ENCODE measurements at places on chromosomes 11 and 22.

DNA sequence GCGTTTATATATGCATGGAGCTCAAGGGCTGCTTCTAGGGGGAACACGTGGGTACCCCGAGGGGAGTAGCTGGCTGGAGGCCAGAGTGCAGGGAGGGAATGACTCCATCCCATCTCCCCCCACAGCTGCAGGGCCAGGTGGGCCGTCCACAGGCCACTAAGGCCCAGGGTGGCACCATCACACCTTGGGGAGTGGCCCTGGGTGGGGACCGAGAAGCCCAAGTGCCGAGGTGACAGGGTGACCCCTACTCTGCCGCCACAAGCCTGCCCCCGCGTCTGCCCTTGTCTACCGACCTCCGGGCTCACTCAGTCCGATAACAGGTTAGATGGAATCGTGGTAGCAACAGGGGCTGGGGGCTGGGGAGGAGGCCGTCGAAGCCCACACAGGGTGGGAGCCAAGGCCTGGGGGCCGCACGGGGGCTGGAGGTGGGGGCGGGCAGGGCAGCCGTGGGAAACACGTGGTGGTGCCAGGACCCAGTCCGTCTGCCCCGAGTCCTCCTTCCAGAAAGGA is 125.7 kb downstream of the KCNQ1OT1 start:
- no peak overlapping the region for H3K27ac ChIP-seq
- no peaks in the 10 kb centered on the region for H3K36me3 ChIP-seq
- no peak for DNase-seq
- no peaks in the 10 kb centered on the region for H3K4me1 ChIP-seq
- H3K4me3 ChIP-seq, result no peak overlapping the region
- no peaks in the 10 kb centered on the region for H3K27me3 ChIP-seq

DNA sequence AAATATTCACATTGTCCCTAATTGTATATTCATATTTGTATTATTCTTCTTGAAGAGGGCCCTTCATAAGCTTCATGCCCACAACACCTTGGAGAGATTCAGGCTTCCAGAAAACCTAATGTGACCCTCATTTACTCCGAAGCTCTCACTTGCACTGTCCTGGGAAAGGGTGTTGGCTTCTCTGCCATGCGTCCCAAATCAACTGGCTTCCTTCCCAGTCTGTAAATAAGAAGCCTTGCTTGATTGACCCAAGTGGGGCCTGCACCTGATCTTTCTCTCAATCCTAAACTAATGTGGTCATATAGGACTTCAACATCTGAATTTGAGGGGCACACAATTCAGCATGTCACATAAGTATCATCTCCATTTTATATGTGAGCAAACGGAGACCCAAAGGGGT is 40.5 kb upstream of the ZBTB16 start:
- no peaks in the 10 kb centered on the region for H3K4me1 ChIP-seq
- no peaks in the 10 kb centered on the region for H3K27me3 ChIP-seq
- no peak for DNase-seq
- no peaks in the 10 kb centered on the region for H3K36me3 ChIP-seq
- H3K27ac ChIP-seq, result no peak overlapping the region

- peak overlapping the region; percentile 21 for H3K27ac ChIP-seq
- no peak for DNase-seq
- H3K36me3 ChIP-seq, result no peaks in the 10 kb centered on the region
- peaks cover 42% of the 10 kb centered on the region for H3K4me1 ChIP-seq
Measured at GRCh38 chr22:36197514-36198146, 4.0 kb downstream of the APOL4 start.

DNA sequence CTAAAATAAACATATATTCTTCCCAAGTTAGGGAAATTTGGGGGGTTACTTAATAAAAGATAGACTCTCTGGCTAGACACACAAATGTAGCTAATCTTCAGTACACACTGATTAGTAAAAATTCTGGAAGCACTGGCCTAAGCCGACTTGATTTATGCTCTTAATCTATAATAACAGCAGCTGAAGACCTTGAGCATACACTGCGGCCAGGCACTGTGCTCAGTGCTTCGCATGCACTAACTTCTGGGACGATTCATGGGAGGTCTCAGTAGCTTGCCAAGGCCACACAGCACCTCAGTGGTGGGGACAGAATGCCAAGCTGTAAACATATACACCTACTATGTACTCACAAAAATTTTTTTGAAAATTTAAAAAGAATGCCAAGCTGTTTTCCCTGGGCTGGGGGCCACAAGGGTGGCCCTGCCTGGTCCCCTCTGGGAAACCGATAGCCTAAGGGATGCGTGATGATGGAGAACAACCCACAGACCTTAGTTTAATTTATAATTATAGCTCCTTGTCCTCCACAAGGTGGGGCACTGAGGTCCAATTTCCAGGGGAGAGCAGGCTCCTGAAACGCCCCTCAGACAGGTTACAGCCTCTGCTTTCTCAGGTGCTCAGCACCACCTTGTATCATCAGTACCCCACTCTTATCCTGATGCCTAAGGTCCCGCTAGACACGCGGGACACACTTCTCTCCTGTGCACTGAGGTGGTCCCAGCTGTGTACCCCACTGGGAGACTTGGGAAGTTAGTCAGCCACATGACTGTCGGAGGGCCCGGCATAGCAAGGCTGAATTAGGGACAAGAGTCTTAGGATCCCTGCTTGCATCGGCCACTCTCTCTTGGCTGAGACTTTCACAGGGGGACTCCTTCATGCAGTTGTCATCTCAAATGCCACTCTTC is 20.1 kb downstream of the SERPIND1 start:
- DNase-seq, result no peak
- H3K4me1 ChIP-seq, result no peaks in the 10 kb centered on the region
- H3K27ac ChIP-seq, result no peak overlapping the region
- no peak overlapping the region for H3K4me3 ChIP-seq

DNA sequence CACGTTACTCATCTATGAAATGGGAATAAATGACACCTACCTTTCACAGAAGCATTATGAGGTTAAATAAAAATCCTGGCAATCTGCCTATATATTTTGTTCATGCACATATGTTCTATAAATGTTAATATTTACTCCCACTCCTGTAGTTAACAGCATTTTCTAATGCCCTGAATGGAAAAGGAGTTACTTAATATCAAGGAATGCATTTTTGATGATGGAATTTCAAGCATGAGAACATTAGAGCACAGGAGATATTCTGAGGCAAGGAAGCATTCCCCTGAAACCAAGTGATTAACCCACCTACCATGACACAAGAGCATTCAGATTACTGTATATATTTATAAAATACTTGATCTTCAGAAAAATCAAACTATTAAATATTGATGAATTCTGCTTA is 102.1 kb downstream of the ARHGAP32 start:
- no peak overlapping the region for H3K4me3 ChIP-seq
- no peak overlapping the region for H3K27ac ChIP-seq
- no peaks in the 10 kb centered on the region for H3K36me3 ChIP-seq
- DNase-seq, result no peak
- H3K27me3 ChIP-seq, result no peaks in the 10 kb centered on the region
- no peaks in the 10 kb centered on the region for H3K4me1 ChIP-seq

DNA sequence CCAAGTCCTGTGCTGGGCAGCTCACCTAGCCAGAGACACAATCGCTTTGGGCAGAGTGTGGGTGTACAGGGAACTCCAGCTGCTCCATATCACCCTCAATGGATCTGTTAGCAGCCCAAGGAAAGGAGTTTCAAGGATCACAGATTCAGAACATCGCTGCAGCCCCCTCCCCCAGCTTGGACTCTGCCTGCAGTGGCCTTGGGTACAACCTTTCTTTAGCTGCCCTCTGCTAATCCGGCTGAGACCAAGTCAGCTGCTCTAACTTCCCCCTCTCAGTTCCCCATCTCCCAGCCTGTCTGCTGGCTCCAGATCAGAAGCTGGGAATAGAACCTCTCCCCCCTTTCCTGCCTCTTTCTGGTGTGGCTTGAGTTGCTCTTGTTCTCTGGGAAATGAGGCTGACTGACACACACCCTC is 1.3 kb downstream of the TMEM86A start:
- H3K4me3 ChIP-seq, result peak overlapping the region; percentile 91
- peak overlapping the region; percentile 87 for H3K27ac ChIP-seq
- H3K4me1 ChIP-seq, result no peaks in the 10 kb centered on the region

DNA sequence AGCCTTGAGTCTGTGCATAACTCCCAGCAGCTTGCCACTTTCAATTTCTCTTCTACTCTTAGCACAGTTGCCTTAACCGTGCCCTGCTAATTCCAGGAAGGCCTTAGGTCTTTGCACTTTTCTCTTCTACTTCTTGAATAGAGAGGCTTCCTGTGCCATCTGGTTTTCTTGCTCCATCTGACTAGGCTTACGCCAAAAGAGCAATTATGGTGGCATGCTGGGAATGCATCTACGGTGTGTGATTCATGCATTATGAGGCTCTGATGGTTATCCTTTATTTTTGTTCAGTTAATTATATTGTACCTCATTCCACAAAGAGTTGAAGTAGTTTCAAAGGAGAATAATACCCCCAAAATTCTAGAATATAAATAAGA is 29.4 kb downstream of the SIK2 start:
- no peak overlapping the region for H3K4me3 ChIP-seq
- no peak for DNase-seq
- no peaks in the 10 kb centered on the region for H3K36me3 ChIP-seq
- no peaks in the 10 kb centered on the region for H3K27me3 ChIP-seq
- H3K4me1 ChIP-seq, result no peaks in the 10 kb centered on the region

- no peak for DNase-seq
- no peaks in the 10 kb centered on the region for H3K36me3 ChIP-seq
Measured at GRCh38 chr11:101277036-101277435, 147.4 kb upstream of the PGR start.

- H3K27me3 ChIP-seq, result no peaks in the 10 kb centered on the region
- H3K36me3 ChIP-seq, result peaks cover 67% of the 10 kb centered on the region
- no peak overlapping the region for H3K27ac ChIP-seq
- no peak overlapping the region for H3K4me3 ChIP-seq
- H3K4me1 ChIP-seq, result peaks cover 14% of the 10 kb centered on the region
Measured at GRCh38 chr22:40412441-40412840, 42.0 kb downstream of the SGSM3 start.

GRCh38 chr22:35478633-35479107 is 62.0 kb upstream of the RASD2 start:
- H3K27ac ChIP-seq, result peak overlapping the region; percentile 49
- H3K4me3 ChIP-seq, result no peak overlapping the region
- H3K27me3 ChIP-seq, result no peaks in the 10 kb centered on the region
- H3K4me1 ChIP-seq, result no peaks in the 10 kb centered on the region

- no peaks in the 10 kb centered on the region for H3K36me3 ChIP-seq
- H3K4me1 ChIP-seq, result peaks cover 71% of the 10 kb centered on the region
- H3K4me3 ChIP-seq, result no peak overlapping the region
- no peak overlapping the region for H3K27ac ChIP-seq
Measured at GRCh38 chr11:68497761-68498160, 37.2 kb downstream of the PPP6R3 start.

DNA sequence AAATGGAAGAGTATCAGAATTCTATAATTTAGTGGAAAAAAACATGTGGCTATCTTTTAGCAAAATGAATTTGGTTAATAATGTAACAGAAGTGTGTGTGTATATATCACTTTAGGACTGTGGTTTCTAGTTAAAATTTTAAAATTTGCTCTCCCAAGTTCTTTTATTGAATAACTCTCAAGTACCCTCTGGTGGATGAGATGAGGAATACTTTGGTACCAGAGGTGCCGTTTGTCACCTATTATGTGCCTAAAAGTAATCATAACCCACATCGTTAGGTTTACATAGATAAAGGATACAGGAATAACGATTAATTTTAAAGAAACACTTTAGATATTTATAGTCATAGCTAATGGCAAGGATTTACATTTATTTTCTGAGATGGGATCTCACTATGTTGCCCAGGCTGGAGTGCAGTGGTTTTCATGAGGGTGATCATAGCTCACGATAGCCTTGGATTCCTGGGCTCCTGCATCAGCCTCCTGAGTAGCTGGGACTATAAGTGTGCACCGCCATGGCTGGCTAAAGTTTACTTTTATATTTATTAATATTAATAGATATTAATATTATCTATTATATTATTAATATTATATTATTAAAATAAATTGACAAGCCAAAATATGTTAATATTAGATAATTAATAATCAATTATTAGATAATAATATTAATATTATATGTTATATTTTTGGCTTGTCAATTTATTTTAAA is 66.7 kb upstream of the CAPRIN1 start:
- no peaks in the 10 kb centered on the region for H3K27me3 ChIP-seq
- no peaks in the 10 kb centered on the region for H3K4me1 ChIP-seq
- H3K27ac ChIP-seq, result no peak overlapping the region
- no peak for DNase-seq
- H3K4me3 ChIP-seq, result no peak overlapping the region

GRCh38 chr11:60214386-60214785 is 28.6 kb downstream of the MS4A4E start:
- DNase-seq, result no peak
- no peaks in the 10 kb centered on the region for H3K4me1 ChIP-seq
- no peaks in the 10 kb centered on the region for H3K36me3 ChIP-seq

GRCh38 chr22:30253205-30253852 is 6.8 kb upstream of the LIF start:
- no peaks in the 10 kb centered on the region for H3K36me3 ChIP-seq
- peak; percentile 65 for DNase-seq
- H3K27ac ChIP-seq, result no peak overlapping the region
- H3K4me3 ChIP-seq, result peak overlapping the region; percentile 4

DNA sequence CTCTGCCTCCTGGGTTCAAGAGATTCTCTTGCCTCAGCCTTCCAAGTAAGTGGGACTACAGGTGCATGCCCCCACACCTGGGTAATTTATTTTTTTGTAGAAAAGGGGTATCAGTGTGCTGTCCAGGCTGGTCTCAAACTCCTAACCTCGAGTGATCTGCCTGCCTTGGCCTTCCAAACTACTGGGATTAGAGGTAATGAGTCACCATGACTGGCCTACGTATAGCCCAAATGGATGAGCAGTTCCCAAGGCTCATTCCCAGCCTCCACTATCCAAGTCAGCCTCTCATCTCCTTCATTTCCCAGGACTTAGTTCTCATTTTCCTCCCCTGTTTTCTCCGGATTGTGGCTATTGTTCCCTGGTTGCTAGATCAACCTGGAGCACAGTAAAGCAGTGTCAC is 5.6 kb downstream of the CCT8L2 start:
- H3K27me3 ChIP-seq, result no peaks in the 10 kb centered on the region
- H3K36me3 ChIP-seq, result no peaks in the 10 kb centered on the region
- DNase-seq, result no peak
- no peaks in the 10 kb centered on the region for H3K4me1 ChIP-seq

Measured in right atrium auricular region (tissue), 2 donors.